ENCODE measurements at places on chromosomes 7 and 10.

- DNase-seq = no peak
Observed at GRCh38 chr10:77542710-77543259, 94.8 kb downstream of the KCNMA1 start.

DNA sequence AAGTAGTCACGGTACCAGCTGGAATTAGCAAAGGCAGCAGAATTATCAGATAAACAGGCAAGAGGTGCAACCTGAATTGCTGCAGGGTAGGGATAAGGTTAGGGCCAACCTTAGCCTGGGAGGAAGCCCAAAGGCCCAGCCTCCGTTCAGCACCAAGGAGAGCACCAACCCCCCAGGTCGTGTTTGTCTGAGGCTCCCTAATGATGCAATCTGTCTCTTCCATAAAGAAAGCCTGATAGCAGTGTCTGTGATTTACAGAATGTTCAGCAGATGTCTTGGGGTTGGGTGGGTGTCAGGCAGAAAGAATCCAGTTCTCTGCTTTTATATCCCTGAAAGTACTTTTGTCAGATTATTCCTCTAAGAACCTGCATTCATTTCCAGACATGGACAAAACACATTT lies 328.4 kb upstream of the AOAH start:
- DNase-seq = no peak

- DNase-seq = no peak
Observed at GRCh38 chr7:14767716-14768425, 134.7 kb downstream of the DGKB start.

DNA sequence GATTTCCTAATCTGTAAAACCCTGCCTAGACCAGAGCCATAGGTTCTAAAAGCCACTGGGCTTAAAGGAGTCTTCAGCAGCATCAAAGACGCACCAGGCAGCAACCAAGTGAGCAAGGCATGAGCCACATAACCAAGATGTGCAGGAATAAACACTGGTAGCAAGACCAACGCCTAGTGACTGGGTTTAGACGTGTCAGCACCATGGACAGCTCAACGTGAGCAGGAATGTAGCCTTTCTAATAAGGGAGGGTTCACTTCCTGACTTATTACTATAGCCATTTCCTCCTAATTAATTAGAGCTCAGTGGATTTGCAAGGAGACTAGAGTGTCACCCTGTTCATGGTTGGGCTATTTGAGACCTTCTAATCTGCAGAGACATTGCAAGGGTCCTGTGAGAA lies 223.7 kb downstream of the LHFPL3 start:
- DNase-seq = no peak

GRCh38 chr7:23043441-23043840 lies 29.5 kb upstream of the HYCC1 start:
- DNase-seq = no peak

DNA sequence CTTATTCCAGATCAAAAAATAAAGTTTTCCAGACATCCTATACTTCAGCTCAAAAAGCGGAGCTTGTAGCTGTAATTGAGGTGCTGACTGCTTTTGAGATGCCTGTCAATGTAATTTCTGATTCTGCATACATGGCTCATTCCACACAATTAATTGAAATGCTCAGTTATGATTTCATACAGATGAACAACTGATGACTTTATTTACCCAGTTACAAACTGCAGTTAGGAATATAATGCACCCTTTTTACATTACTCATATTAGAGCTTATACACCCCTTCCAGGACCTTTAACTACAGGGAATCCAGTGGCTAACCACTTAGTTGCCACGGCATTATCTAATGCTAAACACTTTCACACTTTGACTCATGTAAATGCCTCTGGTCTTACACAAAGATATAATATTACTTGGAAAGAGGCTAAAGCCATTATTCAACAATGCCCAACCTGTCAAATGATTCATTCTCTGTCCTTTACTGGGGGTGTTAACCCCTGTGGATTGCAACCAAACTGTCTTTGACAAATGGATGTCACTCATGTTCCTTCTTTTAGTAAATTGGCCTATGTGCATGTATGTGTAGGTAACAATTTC lies 147.3 kb downstream of the ZNF33B start:
- no peak for DNase-seq

DNA sequence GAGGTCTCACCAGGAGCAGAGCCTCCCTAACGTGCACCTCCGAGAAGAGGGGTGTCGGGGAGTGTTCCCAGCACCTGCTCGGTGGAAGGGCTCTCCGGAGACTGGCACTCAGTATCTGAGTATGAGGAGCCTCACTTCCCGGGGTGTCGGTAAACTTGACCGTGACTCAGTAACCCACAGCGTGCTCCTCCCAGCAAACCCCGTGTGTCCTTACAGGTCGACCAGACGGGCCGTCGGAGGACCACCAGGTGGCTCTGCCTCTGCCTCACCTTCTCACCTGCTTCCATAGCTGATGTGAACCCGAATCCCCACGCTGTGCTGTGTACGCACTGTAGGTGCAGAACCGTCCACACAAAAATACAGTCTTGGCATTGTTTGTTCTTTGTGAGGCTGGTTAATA lies 29.0 kb upstream of the KNDC1 start:
- no peak for DNase-seq

GRCh38 chr10:50641626-50642025 lies 17.9 kb upstream of the SGMS1 start:
- DNase-seq = no peak

GRCh38 chr10:36538953-36539586 lies 586.3 kb upstream of the ANKRD30A start:
- no peak for DNase-seq

DNA sequence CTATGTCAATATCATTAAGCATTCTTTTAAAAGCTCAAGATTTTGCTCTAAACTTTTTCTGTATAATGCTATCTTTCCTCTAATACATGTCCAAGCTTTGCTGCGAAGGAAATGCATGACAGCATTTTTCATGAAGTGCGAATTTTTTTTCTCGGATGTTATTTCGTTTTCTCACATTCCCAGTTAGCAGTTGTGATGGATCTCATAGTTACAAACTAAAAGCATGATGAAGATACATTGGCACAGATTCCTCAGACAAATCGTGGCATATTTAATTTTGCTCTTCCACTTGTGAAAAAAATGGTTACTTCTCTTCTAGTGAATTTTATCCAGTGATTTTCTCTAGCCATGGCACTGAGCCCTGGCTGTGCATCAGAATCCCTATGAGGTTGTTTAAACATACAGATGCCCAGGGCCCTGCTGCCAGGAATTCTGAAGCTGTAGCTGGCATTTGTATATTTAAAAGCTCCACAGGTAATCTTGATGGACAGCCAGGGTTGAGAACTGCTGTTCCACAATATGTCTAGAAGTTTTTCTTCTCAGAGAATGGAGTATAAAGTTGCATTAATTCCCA lies 299.8 kb upstream of the NEBL start:
- DNase-seq = no peak

DNA sequence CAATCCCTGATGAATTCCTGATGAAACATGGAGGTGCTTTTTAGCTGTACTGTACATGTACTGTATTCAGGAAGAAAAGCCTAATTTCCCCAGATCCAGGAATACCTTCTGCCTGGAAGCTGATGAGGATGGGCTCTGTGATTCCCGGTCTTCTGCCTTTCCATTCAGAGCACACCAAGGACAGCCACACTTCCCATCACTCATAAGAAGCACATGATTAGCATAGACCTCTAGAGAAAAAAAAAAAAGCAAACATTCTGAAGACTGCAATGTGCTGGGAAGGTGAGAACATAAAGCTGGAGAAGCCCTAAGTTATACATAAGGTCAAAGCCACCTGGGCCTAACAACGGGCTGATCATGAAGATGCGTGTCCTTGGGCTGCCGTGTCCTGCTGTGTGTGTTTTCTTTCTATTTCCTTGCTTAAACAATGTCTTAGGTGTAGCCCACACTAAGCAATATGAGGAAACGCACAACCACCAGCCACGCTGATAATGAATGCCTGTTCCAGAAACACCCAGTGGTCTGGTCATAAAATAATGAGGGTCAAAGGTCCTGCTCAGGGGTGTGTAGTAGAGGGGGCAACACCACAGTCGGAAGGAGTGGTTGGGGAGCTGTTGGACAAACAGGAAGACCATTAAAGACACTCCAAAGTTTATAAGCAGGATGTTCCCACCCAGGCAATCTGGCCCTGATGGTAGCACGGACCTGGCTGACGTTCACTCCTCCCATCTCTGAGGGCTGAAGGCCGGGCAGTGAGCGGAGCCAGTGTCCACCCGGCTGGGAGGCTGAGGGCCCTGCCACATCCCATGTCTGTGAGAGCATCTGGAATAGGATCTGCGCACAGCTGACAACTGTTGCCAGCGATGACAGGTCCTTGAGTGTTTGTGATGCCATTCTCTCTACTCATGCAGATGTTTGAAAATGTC lies 7.9 kb downstream of the PKD1L1 start:
- no peak for DNase-seq

- no peak for DNase-seq
Observed at GRCh38 chr10:14074062-14074884, 256.5 kb downstream of the FRMD4A start.

GRCh38 chr7:44114586-44115310 lies 8.6 kb downstream of the POLD2 start:
- DNase-seq = no peak

DNA sequence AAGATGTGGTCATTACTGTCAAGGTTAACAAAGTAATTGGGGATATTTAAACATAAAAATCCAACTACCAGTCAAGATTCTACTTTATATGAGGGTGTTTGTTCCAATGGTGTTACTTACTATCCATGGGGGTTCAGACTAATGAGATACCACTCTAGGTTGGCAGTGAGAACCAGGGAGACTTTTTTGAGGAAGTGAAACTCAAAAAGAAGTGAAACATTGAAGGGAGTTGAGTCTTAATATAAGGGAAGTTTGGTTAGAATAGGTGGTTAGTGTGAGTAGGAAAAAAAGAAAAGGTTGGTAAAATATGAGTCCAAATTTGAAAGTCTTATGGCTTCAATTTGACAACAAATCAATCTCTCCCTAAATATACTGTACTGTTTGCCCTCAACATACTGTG lies 123.6 kb upstream of the ANK3 start:
- no peak for DNase-seq

GRCh38 chr7:64639267-64640001 lies 26.5 kb upstream of the ZNF107 start:
- no peak for DNase-seq

- no peak for DNase-seq
Observed at GRCh38 chr7:75669579-75669978, 69.2 kb downstream of the HIP1 start.

- no peak for DNase-seq
Observed at GRCh38 chr10:96619796-96620773, 33.3 kb upstream of the TM9SF3 start.

DNA sequence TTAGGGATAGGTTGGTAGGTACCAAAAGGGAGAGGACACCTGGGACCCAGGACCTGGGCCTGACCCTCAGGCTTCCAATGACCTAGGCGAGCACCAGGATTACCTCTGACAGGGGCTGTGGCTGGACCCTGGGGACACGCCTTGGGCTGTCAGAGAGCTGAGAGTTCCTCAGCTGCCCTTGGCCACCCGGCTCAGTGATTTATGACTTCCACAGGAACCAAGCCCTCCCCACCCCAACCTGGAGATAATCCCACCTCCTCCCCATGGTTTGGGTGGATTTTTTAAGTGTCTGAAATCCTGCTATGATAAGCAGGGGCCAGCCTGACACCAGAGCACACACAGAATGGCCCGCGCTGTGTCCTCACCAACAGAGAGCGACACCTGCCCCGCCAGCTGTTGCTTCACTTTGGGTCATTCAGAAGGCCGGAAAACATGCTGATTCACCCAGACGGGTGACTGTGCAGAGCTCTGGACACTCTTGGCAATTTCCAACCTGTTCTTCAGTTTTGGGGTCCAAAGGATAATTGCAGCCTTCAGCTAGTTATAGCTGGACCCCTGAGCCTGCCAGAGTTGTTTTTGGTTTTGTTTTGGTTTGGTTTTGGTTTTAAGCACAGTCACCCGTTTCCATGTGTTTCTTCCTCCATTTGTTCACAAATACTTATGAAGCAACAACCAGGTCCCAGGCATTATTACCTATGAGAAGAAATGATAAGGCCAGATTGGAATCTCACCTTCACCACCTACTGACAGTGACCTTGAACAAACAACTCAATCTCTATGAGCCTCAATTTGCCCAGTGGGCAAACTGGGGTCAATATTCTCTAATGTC lies 78.2 kb downstream of the RAB11FIP2 start:
- no peak for DNase-seq

DNA sequence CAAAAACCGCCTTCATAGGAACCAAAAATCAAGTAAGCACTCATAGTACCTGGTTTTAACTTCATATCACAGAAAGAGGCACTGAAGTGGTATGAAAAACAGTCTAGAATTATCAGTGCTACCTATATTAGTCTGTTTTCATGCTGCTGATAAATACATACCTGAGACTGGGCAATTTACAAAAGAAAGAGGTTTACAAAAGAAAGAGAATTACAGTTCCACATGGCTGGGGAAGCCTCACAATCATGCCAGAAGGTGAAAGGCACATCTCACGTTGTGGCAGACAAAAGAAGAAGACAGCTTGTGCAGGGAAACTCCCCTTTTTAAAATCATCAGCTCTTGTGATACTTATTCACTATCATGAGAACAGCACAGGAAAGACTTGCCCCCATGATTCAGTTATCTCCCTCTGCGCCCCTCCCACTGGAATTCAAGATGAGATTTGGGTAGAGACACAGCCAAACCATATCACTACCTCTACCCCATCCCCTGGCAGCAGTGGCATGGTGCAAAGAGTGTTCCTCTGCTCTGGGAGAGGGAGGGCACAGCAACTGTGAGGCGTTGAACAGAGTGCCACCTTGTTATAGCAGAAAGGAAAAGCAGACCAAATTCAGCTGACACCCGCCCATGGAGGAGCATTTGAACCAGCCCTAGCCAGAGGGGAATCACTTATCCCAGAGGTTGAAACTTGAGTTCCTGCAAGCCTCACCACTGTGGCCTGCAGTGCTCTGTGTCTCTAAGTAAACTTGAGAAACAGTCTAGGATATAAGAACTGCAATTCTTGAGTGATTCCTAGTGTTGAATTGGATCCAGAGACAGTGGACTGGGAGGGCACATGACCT lies 61.9 kb upstream of the PTPRZ1 start:
- DNase-seq = no peak

GRCh38 chr7:106773228-106773627 lies 91.9 kb upstream of the PIK3CG start:
- no peak for DNase-seq

- no peak for DNase-seq
Observed at GRCh38 chr7:42227541-42227935, 9.5 kb downstream of the GLI3 start.

GRCh38 chr7:134589491-134589941 lies 40.6 kb downstream of the AKR1B15 start:
- no peak for DNase-seq

DNA sequence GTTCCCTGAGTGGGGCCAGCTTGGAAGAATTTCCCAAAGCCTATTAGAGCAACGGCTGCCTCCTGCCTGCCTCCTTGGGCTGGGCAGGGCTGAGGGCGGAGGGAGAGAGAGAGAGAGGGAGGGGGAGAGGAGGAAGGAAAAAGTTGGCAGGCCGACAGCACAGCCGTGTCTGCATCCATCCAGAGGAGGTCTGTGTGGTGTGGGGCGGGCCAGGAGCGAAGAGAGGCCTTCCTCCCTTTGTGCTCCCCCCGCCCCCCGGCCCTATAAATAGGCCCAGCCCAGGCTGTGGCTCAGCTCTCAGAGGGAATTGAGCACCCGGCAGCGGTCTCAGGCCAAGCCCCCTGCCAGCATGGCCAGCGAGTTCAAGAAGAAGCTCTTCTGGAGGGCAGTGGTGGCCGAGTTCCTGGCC lies at the start of gene AQP1:
AQP1 (plus strand) TSS at position 293 of the 409 bp plus-strand sequence; CDS start at position 350, 57 bp downstream.
- no peak for DNase-seq

GRCh38 chr10:8033812-8034465 lies 20.5 kb upstream of the GATA3 start:
- no peak for DNase-seq

GRCh38 chr10:116190883-116191282 lies 82.1 kb downstream of the GFRA1 start:
- DNase-seq = no peak

- no peak for DNase-seq
Observed at GRCh38 chr10:47073967-47074366, 162.7 kb downstream of the PTPN20 start.
